ENCODE measurements at places on chromosomes 13 and 19.

GRCh38 chr13:54591540-54591939, 1562.9 kb downstream of the OLFM4 start:
- DNase-seq: no peak

GRCh38 chr13:57823704-57824103, 192.2 kb downstream of the PCDH17 start:
- DNase-seq: no peak

GRCh38 chr13:40784540-40784939, 4.9 kb upstream of the SLC25A15 start:
- DNase-seq: no peak

- no peak for DNase-seq
Observed at GRCh38 chr13:71021825-71022422, 845.1 kb downstream of the DACH1 start.

DNA sequence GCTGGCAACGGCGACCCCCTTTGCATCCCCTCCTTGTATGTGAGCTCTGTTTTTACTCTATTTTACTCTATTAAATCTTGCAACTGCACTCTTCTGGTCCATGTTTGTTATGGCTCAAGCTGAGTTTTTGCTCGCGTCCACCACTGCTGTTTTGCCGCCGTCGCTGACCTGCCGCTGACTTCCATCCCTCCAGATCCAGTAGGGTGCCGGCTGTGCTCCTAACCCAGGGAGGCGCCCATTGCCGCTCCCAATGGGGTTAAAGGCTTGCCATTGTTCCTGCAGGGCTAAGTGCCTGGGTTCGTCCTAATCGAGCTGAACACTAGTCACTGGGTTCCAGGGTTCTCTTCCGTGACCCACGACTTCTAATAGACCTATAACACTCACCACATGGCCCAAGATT, 2704.4 kb downstream of the PCDH9 start:
- no peak for DNase-seq

DNA sequence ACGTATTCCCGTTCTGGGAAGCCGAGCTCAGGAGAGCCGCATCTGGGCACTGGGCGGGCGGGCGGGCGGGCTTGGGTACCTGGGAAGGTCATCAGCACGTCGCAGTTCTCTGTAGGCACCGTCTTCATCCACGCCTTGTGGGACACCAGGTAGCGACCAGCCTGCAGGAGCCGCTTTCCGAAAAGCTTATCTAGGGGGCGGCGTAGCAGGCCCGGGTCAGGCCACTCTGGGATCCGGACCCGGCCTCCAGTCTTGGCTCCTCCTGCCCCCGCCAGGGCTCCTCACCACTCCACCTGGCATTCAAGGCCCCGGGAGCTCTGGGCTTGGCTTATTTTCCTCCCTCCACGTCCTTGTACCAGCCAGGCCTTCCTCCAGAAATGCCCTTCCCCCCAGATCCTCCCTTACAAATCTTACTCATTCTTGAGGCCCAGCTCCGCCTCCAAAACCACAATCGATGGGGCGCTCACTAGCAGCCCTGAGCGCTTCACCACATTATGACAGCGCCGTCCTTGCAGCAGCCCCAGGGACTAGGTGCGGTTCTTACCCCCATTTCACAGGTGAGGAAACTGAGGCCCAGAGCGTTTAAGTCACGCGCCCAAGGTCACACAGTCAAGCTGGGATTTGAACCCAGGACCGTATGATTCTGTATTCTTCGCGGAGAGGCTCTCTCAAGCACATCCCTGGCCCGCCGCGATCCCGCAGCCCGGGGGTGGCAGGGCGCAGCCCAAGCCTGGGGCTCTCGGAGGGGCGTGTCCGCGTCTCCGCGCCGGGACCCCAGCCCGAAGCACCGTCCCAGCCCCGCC, 843 bp downstream of the ANO8 start:
- DNase-seq: peak; percentile 64

GRCh38 chr13:26548205-26548765, 9.2 kb upstream of the WASF3 start:
- DNase-seq: no peak

DNA sequence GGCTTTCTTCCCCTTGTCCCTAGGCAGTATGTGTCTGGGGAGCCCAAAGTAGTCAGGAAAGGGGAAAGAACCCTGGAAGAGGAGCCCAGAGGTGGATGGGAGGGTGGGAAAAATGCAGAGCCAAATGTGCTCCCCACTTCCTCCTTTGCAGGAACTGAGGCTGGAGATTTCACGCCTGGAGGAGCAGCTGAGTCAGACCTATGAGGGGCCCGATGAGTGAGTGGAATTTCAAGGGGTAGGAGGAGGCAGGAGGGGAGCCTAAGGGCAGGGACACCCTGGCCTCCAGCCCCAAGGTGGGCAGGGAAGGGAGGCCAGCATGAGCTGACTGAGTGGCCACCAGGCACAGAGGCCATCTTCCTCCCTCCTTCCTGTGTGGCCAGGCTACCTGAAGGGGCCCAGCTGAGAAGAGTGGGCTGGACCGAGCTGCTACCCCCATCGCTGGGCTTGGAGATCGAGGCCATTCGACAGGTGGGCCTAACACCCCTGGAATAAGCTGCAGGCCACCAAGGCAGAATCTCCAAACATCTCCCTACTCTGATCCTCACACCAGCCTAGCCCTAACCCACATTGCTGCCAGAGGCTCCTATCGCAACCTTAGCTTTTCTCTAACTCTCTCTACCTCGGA, 14.3 kb downstream of the PTH2 start:
- no peak for DNase-seq

DNA sequence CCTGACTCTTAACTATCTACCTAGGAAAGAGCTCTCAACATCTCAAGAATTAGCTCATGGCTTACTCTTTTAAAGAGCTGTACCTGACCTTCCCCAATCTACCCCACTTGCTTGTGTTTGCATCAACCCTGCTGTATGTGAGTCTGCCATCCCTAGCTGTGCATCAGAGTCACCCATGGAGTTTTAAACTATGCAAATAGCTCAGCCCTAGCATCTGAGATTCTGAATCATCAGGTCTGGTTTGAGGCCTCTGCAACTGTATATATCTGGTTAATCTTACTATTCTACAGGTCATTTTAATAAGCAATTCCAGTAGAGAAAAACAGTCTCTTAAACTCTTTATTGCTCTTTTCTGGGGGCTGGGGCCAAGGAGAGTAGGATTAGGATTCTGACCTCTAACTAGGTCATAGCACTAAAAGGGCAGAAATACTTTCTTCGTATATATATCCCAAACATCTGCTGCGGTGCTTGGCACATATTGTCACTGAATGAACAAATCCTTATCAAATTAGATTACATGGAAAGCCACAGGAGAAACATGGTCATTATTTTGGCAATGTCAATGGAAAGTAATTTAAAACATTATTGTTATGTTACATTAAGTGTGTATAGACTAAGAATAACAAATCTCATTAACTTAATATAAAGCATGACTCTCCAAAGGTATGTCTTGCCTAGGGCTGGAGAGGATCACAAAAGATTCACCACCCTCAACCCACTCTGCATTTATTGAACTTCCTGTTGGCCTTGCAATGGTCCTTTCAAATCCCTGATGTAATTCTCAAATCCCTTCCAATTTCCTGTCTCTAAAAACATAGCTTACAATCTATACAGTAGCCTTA, 232.2 kb downstream of the DACH1 start:
- DNase-seq: no peak

GRCh38 chr13:27559719-27560118, 60.6 kb downstream of the LNX2 start:
- DNase-seq: no peak

- DNase-seq: no peak
Observed at GRCh38 chr19:17227798-17228367, 1.9 kb downstream of the OCEL1 start.

DNA sequence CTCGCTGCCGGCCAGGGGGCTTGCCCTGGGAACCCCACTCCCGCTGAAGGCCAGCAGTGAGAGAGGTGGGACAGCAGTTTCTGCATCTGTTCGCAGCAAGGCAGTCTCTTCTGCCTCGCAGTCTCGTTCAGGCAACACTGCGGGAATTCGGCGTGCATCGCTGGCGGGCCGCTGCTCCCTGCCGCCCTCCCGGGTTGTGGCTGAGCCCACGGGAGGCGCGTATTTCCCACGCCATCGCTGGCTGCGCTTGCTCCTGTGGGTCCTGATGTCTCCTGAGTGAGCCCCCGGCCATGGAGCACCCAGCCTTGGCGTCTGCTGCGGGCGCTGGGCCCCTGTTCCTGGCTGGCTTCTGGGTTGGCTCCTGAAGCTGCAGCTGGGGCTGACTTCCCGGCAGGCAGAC, 227.9 kb downstream of the TEX29 start:
- DNase-seq: no peak

- no peak for DNase-seq
Observed at GRCh38 chr19:30003866-30004265, 61.8 kb downstream of the URI1 start.

DNA sequence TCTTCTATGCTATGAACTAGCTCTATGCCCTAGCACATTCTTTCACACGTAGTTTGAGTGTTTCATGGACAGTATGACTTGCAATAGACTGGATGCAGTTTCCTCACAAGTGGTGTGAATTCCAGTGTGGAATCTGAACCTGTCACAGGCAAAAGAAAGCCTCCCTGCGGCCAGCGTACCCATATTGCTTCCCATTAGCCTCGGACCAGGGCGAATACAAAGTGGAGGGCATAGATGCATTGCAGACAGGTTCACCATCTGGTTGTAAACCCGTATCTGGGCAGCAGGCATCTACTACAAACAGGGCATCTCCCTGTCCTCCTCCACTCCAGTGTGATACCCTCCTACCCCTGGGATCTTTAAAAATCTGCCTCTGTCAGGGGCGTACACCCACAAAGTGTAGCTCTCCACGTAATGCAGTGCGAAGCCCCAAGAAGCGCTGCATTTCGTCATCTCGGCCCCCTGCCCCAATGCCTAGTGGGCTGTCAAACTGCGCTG, 1.4 kb upstream of the CIC start:
- DNase-seq: no peak

DNA sequence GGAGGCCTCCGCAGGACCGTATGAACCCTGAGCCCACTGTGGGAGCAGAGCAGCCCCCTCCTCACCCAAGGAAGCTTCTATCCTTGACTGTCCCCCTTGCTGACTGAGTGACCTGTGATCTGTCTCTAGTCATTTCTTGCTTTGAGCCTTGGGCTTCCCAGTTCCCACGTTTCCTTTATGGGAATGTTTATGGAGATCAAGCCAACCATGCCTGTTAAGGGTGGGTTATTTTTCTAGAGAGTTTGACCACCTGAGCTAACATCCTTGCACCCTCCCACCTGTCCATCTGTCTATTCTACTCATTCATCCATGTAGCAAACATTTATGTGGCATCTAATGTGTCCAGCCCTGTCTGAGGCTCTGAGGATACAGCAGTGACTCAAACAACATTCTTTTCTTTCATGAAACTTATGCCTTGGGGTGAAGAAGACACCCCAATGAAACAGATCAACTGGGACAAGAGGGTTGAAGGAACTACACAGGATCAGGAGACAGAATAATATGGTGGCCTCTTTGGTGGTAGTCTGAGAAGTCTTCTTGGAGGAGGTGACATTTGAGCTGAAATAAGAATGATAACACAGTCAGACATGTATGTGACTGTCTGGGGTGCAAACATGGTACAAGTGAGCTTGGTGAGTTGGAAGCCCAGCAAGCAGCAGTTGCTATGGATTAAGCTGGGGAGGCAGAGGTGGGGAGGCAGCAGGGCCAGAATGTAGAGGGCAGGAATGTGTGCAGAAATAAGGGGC, 30.5 kb downstream of the CERS4 start:
- DNase-seq: no peak

- DNase-seq: no peak
Observed at GRCh38 chr13:50651922-50652321, 191.6 kb downstream of the DLEU7 start.

GRCh38 chr19:45400192-45400591, 4.7 kb downstream of the PPP1R13L start:
- DNase-seq: no peak

DNA sequence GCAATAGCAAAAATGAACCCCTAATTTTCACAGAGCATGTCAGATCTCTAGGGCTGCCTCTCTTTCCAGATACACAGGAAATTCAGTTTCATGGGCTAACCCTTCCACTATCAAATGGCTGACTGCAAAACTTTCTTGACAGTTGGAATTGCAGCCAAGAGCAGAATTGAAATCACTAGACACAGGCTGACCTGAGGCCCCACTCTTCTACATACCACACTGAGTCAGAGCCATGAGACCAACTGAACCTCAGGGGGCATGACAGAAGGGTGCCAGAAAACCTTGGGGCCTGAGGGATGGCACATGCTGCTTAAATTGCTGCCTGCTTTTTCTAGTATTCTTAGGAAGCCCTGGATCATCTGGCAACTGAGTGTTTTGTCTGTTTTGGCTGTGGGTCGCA, 1.7 kb upstream of the DLEU7 start:
- DNase-seq: no peak

DNA sequence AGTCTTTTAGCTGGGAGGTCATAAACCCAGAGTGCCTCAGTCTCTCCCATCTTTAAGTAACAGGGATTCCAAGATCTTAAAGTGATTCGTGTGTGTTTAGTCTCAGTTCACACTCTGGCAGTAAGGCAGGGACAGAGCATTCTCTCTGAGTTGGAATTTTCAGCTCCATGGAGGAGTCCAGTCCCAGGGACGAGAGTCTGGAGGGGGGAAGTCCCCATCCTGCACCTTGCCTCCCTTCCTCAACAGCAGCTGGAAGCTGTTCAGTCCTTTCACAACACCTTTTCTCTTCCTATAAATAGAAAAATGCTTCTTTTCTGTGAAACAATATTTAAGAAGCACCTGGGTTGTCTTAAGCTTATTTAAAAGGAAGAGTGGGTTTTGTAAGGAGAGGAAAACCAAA, 82.0 kb downstream of the KLF5 start:
- DNase-seq: no peak

DNA sequence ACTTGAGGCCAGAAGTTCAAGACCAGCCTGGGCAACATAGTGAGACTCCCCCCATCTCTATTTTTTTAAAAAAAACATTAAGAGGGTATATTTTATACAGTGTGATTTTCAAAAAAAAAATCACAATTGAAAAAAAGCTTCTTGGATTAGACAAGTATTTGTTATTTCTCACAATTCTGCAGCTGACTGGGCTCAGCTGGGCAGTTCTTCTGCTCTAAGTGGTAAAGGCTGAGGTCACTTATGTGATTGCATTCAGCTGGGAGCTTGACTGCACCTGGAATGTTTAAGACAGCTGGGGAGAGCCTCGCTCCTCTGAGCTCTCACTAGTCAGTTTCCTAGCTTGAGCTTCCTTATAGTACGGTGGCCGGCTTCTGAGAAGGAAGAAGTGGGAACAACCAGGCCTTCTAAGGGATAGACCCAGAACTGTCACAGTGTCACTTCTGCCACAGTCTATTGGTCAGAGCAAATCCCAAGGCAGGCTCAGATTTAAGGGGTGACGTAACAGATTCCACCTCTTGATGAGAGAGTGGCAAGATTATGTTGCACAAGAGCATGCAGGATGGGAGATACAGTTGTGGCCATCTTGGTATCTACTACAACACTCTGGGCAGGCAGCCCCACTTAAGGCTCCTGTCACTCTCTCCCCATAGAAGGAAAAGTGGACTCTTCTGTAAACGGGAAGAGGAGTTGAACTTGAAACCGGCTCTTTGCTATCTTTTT, 19.7 kb upstream of the IRGC start:
- no peak for DNase-seq

GRCh38 chr19:13024951-13025697, 29.8 kb downstream of the NFIX start:
- DNase-seq: no peak

Measured in urothelium cell line (cell line).